ENCODE measurements at places on chromosomes 3 and 15.

DNA sequence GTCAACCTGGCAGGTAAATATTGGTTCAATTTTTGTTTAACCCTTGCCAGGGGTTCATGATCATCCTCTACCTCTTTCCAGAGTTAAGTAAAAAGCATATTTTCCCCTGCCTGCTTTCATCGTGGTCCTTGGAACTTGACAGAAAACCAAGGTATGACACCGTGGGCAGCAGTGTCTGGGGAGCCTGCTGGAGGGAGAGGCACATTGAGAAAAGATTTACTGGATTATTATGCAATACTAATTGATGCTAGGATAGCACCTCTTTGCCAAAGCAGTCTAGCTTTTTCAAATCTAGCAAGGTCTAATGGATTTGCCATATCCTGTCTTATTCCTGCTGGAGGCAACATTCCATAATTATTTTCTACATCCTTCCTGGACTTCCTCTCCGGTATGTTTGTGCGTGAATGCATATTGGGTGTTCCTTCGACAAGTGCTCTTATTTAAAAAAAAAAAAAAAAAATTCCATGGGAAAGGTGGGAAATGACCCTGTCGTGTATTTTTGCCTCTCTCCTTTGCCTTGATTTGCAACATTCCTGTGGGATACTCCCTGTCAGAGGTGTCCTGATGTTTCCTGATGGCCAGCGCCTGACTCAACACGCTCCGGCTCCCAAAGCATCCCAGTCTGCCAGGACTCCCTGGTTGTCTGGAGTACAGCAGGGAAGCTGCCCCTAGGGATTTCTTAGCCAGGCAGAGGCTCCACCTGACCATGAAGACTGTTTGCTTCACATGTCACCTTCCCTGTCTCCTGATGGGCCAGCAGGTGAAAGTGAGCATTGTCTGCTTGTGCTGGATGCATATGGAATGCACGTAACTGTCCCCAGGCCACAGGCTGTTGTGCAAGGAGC lies 6.3 kb downstream of the BHLHE40 start:
- DNase-seq, result no peak

GRCh38 chr15:42063122-42063848 lies 31.1 kb downstream of the PLA2G4D start:
- no peak for DNase-seq

GRCh38 chr3:26839001-26839400 lies 216.4 kb downstream of the LRRC3B start:
- DNase-seq, result no peak

DNA sequence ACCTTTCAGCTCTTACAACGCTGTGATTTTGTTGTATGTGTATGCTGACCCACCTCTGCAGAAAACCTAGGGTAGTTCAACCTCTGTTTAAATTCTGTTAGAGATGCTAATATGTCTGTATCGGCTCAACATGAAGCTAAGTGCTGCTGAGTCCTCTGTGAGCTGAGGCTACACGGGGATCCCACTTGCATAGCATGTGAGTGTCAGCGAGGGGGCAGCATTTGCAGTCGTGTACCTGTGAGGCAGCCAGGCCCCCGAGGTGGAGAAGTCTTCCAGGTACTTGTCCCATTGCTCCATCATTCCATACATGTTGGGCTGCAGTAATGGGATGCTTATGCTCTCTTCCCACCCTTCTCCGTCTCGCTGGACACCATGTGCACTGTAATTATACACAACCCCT lies 3.7 kb downstream of the MKRN2OS start:
- DNase-seq, result no peak

DNA sequence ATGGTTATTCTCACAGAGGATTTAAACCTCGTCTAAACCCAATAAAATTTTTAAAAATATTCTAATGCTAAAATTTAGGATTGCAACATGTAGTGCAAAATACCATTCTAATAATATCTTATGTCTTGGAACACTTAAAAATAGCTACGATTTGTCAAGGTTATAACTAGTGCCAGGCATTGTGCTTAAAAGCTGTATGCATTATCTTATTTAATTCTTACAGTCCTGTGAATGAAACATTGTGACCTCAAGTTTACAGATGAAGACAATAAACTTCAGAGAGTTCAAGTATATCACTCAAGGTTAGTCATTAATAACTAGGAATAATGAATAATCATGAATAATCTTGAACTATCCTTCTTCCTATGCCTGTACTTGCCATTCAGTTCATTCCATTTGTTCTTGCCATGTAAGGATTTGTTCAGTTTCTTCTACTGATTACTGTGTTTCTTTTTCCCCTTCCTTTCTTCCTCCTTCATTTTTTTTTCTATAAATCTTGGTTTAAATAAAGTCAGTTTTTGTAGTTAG lies 897.6 kb upstream of the NR2F2 start:
- no peak for DNase-seq

DNA sequence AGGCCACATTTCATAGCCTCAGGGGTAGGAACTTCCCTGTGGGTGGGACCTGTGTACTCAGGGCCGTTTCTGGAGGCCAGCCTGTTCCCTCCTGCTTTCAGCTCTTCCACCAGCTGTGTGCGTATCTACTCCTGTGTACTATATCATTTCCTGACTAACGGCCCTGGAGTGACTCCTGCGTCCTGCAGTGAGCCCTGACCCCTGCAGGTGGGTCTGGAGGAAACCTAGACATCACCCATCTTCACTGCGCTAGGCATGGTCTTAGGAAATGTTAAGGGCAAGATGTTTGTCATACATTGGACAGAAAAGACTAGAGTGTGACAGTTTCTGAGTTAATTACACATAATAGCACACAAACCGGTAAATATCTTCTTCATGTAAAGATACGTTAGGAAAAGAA lies 297.3 kb downstream of the GABRB3 start:
- DNase-seq, result no peak
